Adrenal gland (tissue), 19 donors: ENCODE measurements at places on chromosomes 3 and 15.
A peak's percentile ranks its signal among the peaks of the same experiment; 100 is the strongest.

DNA sequence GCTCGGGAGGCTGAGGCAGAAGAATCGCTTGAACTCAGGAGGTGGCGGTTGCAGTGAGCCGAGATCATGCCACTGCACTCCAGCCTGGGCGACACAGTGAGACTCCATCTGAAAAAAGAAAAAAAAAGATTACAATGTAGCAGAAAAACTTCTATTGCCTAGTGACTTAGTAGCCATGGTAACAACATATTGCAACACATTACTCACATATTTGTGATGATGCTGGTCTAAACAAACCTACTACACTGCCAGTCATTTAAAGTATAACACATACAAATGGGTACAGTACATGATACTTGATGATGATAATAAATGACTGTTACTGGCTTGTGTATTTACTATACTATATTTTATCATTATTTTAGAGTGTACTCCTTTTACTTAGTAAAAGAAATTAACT, 125.6 kb downstream of the PLOD2 start:
- DNase-seq, result no peak

DNA sequence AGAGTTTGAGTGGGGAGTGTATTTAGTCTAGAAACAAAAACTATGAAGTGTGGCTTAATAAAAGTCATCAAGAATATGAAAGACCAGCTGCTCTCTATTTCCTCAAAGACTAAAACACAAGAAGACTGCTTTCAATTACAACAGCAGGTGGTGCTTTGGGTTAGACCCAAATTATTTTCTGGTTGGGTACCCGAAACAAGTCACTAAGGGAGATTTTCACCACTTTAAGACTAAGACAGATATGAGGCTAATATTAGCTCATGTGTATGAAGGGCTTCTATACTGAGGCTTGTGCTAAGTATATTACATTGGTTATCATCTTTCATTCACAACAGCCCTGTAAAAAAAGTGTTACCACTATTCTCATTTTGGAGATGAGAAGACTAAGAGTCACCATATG, 43.1 kb downstream of the COL8A1 start:
- no peak for DNase-seq

DNA sequence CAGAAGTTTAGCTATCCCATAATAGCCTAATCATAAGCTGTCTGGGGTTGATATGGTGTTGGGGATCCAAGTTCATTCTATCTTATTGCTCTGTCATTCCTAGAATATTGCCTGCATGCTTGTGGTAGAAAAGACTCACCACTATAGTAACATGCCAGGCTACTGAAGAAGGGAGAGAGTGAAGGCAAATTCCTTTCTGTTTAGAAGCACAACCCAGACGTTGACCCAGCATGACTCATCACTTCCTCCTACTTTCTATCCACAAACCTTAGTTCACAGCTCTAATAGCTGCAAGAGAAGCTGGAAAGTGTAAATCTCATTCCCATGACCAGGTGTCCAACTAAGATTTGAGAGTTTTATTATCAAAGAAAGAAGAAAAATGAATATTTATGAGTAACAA, 57.8 kb upstream of the NMD3 start:
- DNase-seq, result no peak

DNA sequence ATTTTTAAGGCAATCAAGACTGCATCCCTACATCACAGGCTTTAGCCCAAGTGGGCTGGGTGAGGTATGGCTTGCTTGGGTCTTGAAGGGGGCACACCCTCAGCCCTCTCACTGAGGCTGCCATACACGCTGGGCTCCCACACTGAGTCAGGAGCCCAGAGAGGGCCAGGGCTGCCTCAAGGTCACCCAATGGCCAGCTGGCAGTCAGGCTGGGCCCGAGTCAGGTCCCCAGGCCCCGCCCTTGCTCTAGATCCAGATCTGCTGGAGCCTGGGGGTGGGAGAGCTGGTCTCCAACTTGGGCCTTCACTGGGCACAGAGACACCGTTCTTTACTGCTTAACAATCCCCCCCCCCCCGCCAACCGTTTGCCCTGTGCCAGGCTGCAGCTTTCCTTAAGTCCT, 88.1 kb downstream of the IQSEC1 start:
- DNase-seq, result peak; percentile 75

DNA sequence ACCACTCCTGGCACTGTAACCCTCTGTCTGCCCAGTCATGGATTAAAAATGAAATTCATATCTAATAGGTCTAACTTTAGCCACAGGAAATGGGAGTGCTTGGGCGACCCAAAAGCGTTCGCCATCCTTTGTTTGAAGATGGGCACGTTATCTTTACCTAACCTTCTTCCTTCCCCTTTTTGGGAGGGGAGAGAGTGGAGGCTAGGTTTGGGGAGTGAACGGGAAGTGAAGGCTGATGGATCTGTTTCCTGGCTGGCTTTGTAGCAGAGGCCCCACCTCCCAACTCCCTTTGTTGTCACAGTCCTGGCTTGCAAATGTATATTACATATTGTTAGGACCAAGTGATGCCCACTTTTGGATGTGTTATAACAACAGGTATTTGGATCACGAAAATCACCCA, 98.1 kb upstream of the ARHGEF3 start:
- no peak for DNase-seq

DNA sequence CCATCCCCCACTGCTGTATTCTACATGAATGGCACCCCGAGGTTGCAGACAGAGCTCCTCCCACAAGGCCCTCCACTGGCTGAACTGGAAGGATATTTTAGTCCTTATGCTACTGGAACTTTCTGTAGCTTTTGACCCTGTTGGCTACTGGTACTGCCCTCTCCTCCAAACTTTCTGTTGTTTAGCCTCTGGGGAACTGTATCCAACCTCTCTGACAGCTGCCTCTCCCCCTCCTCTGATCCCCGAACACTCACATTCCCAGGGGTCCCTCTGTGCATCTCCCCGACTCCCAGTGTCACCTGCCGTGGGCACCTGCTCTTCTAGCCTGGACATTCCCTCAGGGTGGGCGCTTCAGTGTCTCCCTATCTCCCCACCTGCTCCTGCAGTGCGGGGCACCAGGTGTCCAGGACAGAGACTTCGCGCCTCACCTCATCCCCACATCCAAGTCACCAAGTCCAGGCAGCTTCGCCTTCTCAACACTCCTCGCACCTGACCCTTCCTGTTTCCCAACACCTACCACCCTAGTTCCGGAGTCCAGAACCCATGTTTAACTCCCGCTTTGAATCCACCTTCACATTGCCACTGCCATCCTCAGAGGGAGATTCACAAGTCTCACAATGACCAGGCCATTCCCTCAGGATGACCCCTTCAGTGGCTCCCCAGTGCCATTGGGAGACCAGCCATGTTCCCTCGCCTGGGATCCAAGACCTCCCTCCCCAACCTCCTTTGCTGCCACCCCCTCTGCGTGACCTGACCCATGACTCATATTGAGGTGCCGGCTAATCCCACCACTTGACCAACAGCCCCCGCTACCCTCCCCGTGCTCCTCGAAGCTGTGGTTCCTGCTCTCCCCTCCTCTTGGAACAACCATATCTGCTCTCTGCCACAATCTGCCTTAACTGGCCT, 34.2 kb downstream of the BDH1 start:
- no peak for DNase-seq

- no peak for DNase-seq
Observed at GRCh38 chr3:118772547-118773011, 262.1 kb downstream of the IGSF11 start.

DNA sequence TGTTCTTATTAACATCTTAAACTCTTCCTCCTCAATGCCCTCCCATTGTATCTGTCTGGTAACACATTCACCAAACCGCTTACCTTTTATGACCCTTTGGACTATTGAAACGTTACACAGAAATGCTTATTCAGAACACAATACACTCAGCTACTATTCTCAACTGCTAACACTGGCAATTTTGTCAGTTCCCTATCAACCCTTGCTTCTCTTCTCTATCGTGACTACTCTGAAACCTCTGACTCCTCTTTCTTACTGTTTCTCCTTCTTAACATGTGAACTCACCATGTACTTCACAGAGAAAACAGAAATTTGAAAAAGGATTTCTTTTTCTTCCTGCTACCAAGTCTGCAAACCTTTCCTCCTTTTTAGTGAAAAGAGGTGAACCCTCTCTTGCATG, 232.9 kb upstream of the GPR149 start:
- no peak for DNase-seq

GRCh38 chr15:88230823-88231222, 25.7 kb downstream of the NTRK3 start:
- no peak for DNase-seq

GRCh38 chr3:141407047-141407446, 38.7 kb downstream of the ZBTB38 start:
- DNase-seq, result peak; percentile 77

- DNase-seq, result no peak
Observed at GRCh38 chr3:98406034-98406433, 15.6 kb downstream of the OR5K3 start.

DNA sequence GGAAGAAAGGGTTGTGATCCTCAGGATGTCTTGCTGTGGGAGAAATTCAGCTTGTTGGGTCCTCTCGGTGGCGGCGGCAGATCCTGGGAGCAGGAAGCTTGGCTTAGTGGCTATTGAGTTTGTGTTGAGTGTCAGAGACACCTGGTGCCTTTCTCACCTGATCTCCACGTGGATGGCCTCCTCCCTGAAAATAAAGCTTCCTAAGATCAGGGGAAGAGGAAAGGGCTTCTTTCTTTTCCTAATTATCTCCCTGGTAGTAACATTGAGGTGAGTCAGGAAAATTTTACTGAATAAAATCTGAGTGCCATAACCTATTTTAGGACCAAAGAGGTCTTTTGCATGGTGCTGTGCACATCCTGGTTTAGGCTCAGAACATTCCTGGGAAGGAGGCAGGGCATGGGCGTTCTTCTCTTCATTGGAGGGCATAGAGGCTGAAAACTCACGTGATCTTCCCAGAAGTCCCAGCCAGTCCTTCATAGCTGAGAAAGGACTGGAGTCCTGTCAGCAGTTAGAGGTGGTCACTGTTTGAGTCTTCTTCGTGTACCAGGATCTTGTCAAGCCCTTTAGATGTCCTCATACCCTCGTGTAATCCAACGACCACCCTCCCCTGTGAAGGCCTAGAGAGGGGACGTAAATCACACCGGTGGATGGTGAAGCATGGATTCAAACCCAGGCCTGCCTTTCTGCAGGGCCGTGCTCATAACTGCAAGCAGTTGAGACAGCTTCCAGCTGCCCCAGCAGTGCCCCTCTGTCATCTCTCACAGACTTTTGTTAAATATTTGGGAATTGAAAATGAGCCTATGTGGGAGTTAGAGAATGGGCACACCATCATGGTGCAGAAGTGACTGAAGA, 1.1 kb downstream of the CMTM8 start:
- DNase-seq, result no peak

GRCh38 chr3:184275961-184276910, at the start of gene ECE2:
TSS of gene ECE2 (plus strand) at chr3:184276022. CDS start at chr3:184276154, 132 bp downstream.
- DNase-seq, result no peak

- no peak for DNase-seq
Observed at GRCh38 chr15:40450047-40450446, 9.3 kb downstream of the BAHD1 start.

DNA sequence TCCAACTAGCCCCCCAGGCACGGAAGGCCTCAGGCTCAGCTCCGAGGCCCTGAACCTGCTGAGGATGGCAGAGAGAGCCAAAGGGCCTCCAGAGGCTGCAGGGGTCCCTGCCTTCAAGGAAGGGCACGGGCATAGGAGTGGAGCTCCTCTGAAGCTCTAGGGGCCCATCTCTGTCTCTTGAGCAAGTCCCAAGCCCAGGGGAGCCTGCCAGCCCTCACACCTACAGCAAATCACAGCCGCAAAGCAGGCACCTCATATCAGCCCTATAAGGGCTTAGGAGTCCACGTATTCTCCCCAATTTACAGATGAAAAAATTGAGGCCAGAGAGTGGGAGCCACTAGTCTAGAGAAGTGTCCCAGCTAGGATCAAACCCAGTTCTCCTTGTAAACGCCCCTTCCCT, 14.2 kb downstream of the PSTPIP1 start:
- no peak for DNase-seq

- no peak for DNase-seq
Observed at GRCh38 chr3:37505415-37505814, 331.0 kb upstream of the LRRFIP2 start.

DNA sequence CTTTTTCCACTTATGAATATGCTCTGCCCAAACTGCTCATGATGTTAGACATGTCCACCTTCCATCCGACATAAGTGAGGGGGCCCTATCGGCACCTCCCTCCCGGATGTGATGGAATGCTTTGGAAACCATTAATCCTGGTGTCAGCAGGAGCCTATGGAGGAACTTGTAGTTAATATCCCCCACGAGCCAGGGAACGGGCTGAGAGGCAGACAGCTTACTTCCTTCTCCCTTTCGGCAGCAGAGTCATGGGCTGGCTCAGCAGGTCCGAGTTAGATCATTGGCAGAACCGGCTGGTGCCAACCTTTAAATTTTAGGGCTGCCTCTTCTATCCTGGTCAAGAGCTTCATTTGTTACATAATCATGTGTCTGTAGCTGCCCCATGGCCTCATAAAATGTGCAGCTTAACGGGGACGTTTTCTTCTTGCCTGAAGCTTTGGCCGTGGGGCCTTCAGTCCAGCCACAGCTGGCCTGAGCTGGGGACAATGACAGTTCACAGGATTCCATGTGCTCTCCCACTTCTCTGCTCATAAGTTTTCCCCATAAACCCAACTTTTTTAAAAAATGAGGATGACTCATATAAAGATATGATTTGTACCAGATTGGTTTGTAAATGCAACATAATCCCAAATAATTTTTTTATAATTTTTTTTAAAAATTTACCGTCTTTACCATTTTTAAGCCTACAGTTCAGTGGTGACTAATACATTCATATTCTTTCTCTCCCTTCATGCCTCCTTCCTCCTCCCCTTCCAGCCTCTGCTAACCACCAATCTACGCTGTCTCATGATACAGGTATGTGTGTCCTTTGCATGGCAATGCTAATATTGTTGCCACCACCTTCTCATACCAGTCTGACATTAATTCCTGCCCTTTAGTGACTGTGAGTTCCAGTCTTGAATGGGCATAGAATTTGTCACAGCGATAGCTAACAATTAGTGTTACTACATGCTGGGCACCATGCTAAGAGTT, 62.2 kb upstream of the RGMA start:
- no peak for DNase-seq

DNA sequence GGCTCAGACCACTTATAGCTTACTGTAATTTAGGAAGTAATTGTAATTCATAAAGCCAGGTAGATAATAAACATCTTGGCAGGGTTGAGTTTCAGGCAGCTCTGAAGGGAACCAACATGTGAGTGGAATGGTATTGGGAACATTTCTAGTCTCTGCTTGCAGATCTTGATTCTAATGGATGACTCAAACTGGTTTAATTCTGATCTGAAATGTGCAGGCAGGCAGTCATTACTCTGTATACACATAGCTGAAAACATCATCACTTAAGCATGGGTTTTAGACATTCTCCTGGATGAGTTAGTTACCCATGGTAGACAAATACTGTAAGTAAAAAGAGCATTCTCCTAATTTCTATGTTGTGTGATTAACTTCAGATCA, 317.0 kb upstream of the TPRG1 start:
- no peak for DNase-seq
